Epithelial cell of alveolus of lung (primary cell): ENCODE measurements at places on chromosomes 7 and 10. TPM values are rescaled to one million over a fixed set of nuclear protein-coding genes. Genes with fewer than 3 reads are reported as not detected.

Gene FUOM
- total RNA-seq, result 24.8 and 58.6 TPM in 2 replicates

Gene OPN4
- total RNA-seq, result not detected in 2 replicates

Gene EPHB6
- 10.5 and 23.0 TPM in 2 replicates for total RNA-seq

Gene ZNF804B
- not detected in 2 replicates for total RNA-seq

Gene SAMD9L
- 1.0 and 6.6 TPM in 2 replicates for total RNA-seq

Gene BTBD16
- not detected in 2 replicates for total RNA-seq

Gene ADAMTS14
- 0.08 and 0.39 TPM in 2 replicates for total RNA-seq

Gene OGDHL
- total RNA-seq, result 0.13 and 1.0 TPM in 2 replicates
